ENCODE measurements at places on chromosomes 5 and 9.

- no peaks in the 10 kb centered on the region for H3K27me3 ChIP-seq
- peak; percentile 74 for DNase-seq
- H3K4me3 ChIP-seq, result no peak overlapping the region
- H3K4me1 ChIP-seq, result peaks cover 6% of the 10 kb centered on the region
Observed at GRCh38 chr5:90161414-90161813, 248.1 kb downstream of the CETN3 start.

- H3K36me3 ChIP-seq, result no peaks in the 10 kb centered on the region
- DNase-seq, result no peak
- no peak overlapping the region for H3K4me3 ChIP-seq
Observed at GRCh38 chr5:123949807-123950340, 437.9 kb downstream of the CSNK1G3 start.

DNA sequence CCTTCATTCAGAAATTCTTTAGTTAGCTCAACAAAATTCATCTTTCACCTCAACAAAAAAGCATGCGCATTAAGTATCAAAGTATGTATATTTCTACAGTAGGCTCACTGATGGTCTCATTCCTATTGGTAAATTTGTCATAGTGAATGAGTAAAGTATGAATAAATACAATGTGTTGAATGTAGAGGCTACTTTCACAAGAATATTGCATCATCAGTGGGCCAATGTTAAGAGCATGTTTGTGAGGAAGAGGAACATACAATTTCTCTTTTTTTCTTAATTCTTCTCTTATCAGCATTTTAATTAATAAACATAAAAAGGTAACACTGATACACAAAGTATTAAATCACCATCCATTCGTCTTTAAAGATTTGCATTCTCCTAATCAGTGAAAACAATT lies 505.1 kb downstream of the CETN3 start:
- H3K4me1 ChIP-seq, result no peaks in the 10 kb centered on the region
- H3K36me3 ChIP-seq, result no peaks in the 10 kb centered on the region
- no peak overlapping the region for H3K4me3 ChIP-seq
- H3K27me3 ChIP-seq, result no peaks in the 10 kb centered on the region
- no peak overlapping the region for H3K27ac ChIP-seq
- no peak for DNase-seq

GRCh38 chr5:10662661-10663488 lies 98.2 kb downstream of the DAP start:
- no peak overlapping the region for H3K4me3 ChIP-seq
- no peak overlapping the region for H3K27ac ChIP-seq
- no peak for DNase-seq
- no peaks in the 10 kb centered on the region for H3K27me3 ChIP-seq
- H3K4me1 ChIP-seq, result no peaks in the 10 kb centered on the region

DNA sequence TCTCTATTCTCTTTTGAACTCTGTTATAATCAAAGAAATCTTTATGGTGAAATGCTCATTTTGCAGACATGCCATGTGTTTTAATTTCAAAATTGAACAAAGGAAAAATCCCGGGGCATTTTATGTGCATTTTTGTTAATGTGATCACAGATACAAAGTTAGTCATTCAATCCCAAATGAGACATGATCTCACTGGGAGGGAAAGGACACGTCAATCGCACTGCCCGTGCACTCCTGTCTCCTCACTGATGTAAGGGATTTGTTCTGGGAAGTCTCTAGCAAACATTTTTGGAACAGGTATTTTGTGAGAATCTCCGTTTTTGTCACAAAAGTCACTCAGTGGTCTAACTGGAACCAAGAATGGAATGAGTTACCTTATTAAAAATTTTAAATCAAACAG lies 97.9 kb upstream of the RANBP6 start:
- no peaks in the 10 kb centered on the region for H3K36me3 ChIP-seq
- no peak overlapping the region for H3K27ac ChIP-seq
- no peaks in the 10 kb centered on the region for H3K4me1 ChIP-seq

GRCh38 chr5:138724470-138725146 lies 28.6 kb upstream of the CTNNA1 start:
- no peak overlapping the region for H3K27ac ChIP-seq
- H3K4me1 ChIP-seq, result peaks cover 9% of the 10 kb centered on the region
- H3K27me3 ChIP-seq, result no peaks in the 10 kb centered on the region

- H3K4me1 ChIP-seq, result no peaks in the 10 kb centered on the region
- no peaks in the 10 kb centered on the region for H3K27me3 ChIP-seq
- H3K36me3 ChIP-seq, result no peaks in the 10 kb centered on the region
- H3K4me3 ChIP-seq, result no peak overlapping the region
Observed at GRCh38 chr5:133470841-133471240, 141.5 kb downstream of the FSTL4 start.

GRCh38 chr9:105069696-105070095 lies 141.7 kb upstream of the ABCA1 start:
- H3K36me3 ChIP-seq, result no peaks in the 10 kb centered on the region
- no peak overlapping the region for H3K27ac ChIP-seq
- no peaks in the 10 kb centered on the region for H3K27me3 ChIP-seq
- no peak overlapping the region for H3K4me3 ChIP-seq

DNA sequence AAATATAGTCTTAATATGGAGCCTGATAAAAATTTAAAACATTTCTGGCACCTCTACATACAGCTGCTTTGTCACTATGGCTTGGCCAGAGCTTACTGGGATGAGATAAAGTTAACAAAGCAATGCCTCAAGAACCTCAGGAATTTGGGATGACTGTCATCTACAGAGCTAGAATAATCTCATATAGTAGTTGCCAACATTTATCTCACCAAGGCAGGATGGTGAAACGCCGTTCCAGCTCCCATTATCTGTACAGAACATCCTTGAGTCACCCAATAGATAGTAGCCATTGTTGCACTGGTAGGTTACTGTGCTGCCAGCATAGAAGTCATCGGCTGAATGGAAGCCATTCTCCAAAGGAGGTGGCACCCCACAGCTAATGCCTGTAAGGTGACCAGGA lies 94.6 kb upstream of the TXNDC8 start:
- H3K27me3 ChIP-seq, result no peaks in the 10 kb centered on the region
- no peak overlapping the region for H3K4me3 ChIP-seq
- no peak overlapping the region for H3K27ac ChIP-seq
- no peak for DNase-seq
- no peaks in the 10 kb centered on the region for H3K36me3 ChIP-seq

GRCh38 chr5:96601200-96601599 lies 61.0 kb upstream of the CAST start:
- no peaks in the 10 kb centered on the region for H3K36me3 ChIP-seq
- H3K4me3 ChIP-seq, result no peak overlapping the region
- H3K27me3 ChIP-seq, result no peaks in the 10 kb centered on the region
- no peak for DNase-seq

GRCh38 chr5:79842991-79843390 lies 148.1 kb downstream of the MTX3 start:
- H3K4me1 ChIP-seq, result no peaks in the 10 kb centered on the region
- no peaks in the 10 kb centered on the region for H3K36me3 ChIP-seq
- H3K27ac ChIP-seq, result no peak overlapping the region
- no peaks in the 10 kb centered on the region for H3K27me3 ChIP-seq
- no peak for DNase-seq

DNA sequence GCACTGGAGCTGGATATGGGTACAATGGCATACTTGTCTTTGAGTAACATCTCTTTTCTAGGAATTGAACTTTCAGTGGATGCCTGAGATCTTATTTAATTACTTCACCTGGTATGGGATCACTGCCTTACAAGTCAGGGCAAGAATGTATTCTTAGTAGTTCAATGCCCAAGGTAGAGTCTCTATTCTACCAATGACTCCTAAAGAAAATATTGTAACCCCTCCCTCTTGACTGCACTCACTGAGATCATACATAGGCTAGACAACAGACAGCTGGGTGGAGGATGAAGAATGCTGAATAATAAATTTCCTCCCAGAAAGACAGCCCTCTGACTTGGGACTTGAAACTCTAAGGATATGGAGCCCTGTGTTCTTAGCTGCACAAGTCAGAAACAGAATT lies 1216.3 kb upstream of the ACO1 start:
- no peak for DNase-seq
- H3K36me3 ChIP-seq, result no peaks in the 10 kb centered on the region
- H3K4me3 ChIP-seq, result no peak overlapping the region
- no peaks in the 10 kb centered on the region for H3K27me3 ChIP-seq
- no peaks in the 10 kb centered on the region for H3K4me1 ChIP-seq
- H3K27ac ChIP-seq, result no peak overlapping the region

GRCh38 chr9:4774209-4774608 lies 18.5 kb upstream of the RCL1 start:
- H3K27me3 ChIP-seq, result no peaks in the 10 kb centered on the region
- no peak for DNase-seq
- no peaks in the 10 kb centered on the region for H3K4me1 ChIP-seq
- H3K36me3 ChIP-seq, result no peaks in the 10 kb centered on the region
- H3K27ac ChIP-seq, result no peak overlapping the region

GRCh38 chr9:70602321-70603019 lies 188.0 kb upstream of the KLF9 start:
- peak; percentile 84 for DNase-seq
- H3K27me3 ChIP-seq, result no peaks in the 10 kb centered on the region
- H3K27ac ChIP-seq, result no peak overlapping the region
- no peaks in the 10 kb centered on the region for H3K4me1 ChIP-seq

DNA sequence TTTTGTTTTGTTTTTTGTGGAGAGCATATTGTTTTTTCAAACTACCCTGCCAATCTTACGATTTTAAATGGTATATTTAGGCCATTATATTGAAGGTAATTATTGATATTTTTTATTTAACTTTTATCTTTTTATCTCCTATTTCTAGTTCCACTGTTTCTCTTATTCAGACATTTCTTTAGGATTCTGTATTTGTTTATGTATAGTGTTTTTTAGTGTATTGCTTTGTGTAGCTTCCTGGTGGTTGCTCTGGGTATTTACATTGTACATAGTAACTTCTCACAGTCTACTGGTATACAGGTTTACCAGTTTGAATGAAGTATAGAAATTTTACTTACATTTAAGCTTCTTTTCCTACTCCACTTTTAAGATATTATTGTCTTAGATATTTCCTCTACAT lies 63.2 kb downstream of the ERCC6L2 start:
- H3K27ac ChIP-seq, result no peak overlapping the region
- peaks cover 1% of the 10 kb centered on the region for H3K36me3 ChIP-seq
- H3K4me3 ChIP-seq, result no peak overlapping the region
- no peaks in the 10 kb centered on the region for H3K4me1 ChIP-seq
- DNase-seq, result no peak

- DNase-seq, result no peak
- no peaks in the 10 kb centered on the region for H3K27me3 ChIP-seq
- no peak overlapping the region for H3K4me3 ChIP-seq
Observed at GRCh38 chr9:84598921-84599636, 70.5 kb upstream of the NTRK2 start.

DNA sequence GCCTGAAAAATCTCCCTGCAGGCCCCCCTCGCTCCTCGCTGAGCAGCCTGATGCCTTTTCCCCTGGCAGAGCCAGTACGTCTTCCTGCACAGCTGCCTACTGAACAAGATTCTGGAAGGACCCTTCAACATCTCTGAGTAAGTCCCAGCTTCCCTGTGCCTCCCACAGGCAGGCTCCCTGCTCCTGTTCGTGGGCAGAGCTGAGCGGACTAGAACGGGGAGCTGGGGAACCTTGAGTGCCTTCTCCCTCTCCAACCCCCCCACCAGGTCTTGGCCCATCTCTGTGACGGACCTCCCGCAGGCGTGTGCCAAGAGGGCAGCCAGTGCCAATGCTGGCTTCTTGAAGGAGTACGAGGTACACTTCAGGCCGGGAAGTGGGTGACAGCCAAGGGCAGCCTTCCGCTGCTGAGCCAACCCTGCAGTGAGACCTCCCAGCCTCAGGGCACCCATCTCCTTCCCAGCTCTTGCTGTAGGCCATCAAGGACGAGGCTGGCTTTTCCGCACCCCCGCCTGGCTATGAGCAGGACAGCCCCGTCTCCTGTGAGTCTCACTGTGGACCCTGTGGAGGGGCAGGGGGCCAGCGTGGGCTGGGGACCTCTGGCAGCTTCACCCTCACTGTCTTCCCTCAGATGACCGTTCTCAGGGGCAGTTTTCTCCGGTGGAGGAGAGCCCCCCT lies 21.1 kb upstream of the SPTLC1 start:
- H3K4me3 ChIP-seq, result no peak overlapping the region
- no peak for DNase-seq
- H3K27me3 ChIP-seq, result no peaks in the 10 kb centered on the region
- no peak overlapping the region for H3K27ac ChIP-seq
- H3K4me1 ChIP-seq, result no peaks in the 10 kb centered on the region

DNA sequence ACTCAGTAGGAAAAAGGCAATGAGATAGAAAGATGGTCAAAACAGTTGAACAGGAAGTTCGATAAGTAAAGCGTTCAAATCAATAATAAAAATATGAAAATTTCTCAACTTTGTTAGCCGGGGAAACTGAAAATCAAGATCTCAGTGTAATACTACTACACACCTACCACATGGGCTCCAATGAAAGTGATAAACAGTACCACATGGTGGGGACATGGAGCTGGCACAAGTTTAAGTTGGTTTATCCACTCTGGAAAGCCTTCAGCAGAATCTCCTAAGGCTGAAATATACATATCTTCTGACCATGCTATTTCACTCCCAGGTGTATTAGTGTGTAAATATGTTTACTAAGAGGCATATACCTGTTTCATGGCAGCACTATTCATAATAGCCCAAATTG lies 126.8 kb downstream of the NXNL2 start:
- peaks cover 4% of the 10 kb centered on the region for H3K4me1 ChIP-seq
- H3K27ac ChIP-seq, result no peak overlapping the region
- DNase-seq, result no peak

DNA sequence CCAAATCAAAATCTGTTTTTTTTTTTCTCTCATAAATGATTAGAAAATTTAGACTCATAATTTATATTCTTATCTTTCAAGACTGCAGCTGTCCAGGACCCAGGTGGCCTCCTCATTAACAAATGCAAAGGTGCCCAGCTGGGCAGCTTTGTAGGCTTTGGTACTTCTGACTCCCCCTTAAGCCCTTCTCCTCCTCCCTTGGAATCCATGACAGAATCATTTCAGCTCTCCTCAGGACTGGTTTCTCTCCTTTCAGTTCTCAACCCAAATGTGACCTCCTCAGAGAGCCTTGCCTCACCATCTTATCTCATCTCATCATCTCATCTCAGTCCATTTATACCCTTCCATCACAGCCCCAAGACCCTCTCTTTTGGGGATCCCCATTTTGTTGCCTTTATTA lies 221.7 kb downstream of the KIAA0825 start:
- DNase-seq, result no peak
- no peak overlapping the region for H3K4me3 ChIP-seq
- no peaks in the 10 kb centered on the region for H3K4me1 ChIP-seq
- no peaks in the 10 kb centered on the region for H3K36me3 ChIP-seq

- DNase-seq, result peak; percentile 61
- H3K36me3 ChIP-seq, result no peaks in the 10 kb centered on the region
- H3K4me1 ChIP-seq, result no peaks in the 10 kb centered on the region
- no peak overlapping the region for H3K27ac ChIP-seq
- H3K27me3 ChIP-seq, result no peaks in the 10 kb centered on the region
Observed at GRCh38 chr9:112925058-112925641, 34.5 kb upstream of the SLC46A2 start.

DNA sequence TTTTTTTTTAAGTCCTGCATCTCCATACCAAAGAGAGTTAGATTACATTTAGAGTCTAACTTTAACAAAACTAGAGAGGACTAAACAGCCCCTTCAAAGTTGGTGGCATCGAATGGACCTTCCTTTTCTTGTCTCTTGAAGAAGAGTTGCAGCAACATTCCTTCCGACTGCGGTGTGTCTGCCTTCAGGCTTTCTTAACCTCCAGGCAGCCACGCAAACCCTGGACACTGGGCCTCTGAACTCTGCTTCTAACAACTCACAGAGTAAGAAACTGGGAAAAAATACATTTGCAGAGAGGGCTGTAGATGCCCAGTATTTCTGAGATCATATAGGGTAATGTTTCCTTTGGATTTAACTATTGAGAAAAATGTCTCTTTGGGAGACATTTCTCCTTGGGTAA lies 120.5 kb upstream of the MAST4 start:
- no peak overlapping the region for H3K27ac ChIP-seq
- H3K4me1 ChIP-seq, result no peaks in the 10 kb centered on the region
- H3K4me3 ChIP-seq, result no peak overlapping the region
- no peak for DNase-seq
- H3K27me3 ChIP-seq, result no peaks in the 10 kb centered on the region

Data from mesendoderm (in vitro differentiated cells).